ENCODE measurements at places on chromosomes 7 and 10.

DNA sequence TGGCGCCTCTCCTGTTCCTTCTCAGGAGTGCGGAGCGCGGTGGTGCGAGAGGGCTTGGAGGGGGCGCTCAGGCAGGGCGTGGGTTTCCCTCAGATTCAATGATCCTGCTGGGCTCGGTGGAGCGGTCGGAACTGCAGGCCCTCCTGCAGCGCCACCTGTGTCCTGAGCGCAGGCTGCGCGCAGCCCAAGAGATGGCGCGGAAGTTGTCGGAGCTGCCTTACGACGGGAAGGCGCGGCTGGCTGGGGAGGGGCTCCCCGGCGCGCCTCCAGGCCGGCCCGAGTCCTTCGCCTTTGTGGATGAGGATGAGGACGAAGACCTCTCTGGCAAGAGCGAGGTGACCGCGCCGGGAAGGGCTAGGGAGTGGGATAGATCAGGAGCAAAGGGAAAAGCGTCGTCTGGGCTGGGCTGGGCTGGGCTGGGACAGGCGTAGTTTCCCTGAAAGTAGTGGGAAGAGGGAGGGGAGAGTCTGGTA lies 17.0 kb downstream of the FAM131B start:
- no peak for DNase-seq

DNA sequence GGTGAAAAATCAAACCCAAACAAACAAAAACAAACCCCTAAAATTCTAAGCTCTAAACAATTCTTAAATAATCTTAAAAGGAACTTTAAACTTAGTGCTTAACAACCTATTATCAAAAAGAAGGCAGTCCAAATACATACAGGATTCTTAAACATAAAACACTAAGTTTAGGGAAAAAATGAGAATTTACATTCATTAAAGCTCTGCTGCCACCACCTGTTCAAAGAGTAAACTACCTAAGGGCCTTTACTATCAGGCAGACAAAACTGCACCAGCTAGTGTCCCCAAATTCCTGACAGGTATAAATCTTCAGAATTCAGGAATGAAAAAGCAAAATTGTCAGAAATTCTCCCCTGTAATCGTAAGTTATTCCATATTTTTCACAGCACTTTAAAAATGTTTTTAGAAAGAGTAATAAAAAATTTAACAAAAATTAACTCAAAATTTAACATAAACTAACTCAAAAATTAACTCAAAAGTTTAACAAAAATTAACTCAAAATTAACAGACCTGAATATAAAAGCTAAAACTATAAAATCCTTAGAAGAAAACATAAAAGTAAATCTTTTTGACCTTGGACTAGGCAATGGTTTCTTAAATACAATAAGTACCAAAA lies 55.1 kb downstream of the PDZD8 start:
- no peak for DNase-seq

- no peak for DNase-seq
Measured at GRCh38 chr10:69324583-69324982, 46.3 kb downstream of the HK1 start.

- no peak for DNase-seq
Measured at GRCh38 chr7:134546955-134547354, 2.0 kb upstream of the AKR1B15 start.

- no peak for DNase-seq
Measured at GRCh38 chr10:93604146-93604545, 3.1 kb upstream of the RBP4 start.

Data from nucleus accumbens (tissue), 56 donors.